Endothelial cell (in vitro differentiated cells): ENCODE measurements at places on chromosomes 3 and 15. TPM values are rescaled to one million over a fixed set of nuclear protein-coding genes. Genes with fewer than 3 reads are reported as not detected.

DNA sequence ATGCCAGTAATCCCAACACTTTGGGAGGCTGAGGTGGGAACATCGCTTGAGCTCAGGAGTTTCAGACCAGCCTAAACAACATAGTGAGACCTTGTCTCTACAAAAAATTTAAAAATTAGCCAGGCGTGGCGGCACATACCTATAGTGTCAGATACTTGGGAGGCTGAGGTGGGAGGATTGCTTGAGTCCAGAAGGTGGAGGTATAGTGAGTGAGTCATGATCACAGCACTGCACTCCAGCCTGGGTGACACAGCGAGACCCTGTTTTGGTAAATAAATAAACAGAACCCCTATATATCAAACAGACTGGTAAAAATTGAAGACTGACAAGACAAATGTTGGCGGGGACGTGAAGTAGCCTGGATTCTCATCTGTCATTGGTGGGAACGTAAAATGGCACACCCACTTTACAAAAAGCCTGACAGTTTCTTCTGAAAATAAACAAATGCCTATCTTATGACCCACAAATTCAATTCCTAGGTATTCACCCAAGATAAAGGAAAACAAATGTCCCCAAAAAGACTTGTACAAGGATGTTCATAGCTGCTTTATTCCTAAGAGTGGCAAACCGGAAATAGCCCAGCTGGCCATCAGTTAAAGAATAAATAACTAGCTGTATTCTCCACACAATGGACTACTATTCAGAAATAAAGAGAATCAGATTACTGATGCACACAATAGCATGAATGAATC, 47.0 kb upstream of the GK5 start:
- DNase-seq: no peak

- DNase-seq: no peak
These were observed 78.4 kb downstream of the DUT start for GRCh38 chr15:48409623-48410022.

GRCh38 chr3:170090601-170090981, 52.8 kb downstream of the GPR160 start:
- no peak for DNase-seq

DNA sequence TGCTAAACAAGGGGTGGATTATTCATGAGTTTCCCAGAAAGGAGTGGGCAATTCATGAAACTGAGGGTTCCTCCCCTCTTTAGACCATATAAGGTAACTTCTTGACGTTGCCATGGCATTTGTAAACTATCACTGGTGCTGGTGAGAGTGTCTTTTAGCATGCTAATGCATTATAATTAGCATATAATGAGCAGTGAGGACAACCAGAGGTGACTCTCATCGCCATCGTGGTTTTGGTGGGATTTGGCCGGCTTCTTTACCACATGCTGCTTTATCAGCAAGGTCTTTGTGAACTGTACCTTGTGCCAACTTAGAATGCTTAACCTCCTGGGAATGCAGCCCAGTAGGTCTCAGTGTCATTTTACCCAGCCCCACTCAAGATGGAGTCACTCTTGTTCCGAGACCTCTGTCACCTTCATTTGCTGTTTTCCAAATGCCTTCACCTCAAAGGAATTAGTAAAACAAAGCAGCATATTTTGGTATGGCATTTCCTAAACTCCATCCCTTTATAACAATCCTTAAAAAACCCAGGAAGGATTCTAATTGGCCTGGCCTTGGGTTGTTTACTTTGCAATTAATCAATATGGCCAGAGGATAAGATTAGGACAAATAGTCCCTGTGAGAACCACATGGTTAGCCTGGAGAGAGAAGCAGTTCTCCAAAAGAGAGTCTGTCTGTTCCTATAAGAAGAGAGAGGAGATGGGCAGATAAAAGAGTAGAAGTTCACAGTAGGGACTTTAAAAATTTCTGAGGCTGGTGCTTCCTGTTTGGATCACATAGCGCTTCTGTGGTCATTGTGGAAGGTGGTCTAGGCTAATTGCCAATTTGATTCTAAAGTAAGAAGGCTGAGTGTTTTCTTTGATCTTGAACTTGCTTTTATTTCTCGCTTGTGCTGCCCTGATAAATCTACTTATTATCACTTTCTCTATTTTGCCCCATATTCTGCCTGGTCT, 155.2 kb upstream of the EOMES start:
- DNase-seq: no peak

DNA sequence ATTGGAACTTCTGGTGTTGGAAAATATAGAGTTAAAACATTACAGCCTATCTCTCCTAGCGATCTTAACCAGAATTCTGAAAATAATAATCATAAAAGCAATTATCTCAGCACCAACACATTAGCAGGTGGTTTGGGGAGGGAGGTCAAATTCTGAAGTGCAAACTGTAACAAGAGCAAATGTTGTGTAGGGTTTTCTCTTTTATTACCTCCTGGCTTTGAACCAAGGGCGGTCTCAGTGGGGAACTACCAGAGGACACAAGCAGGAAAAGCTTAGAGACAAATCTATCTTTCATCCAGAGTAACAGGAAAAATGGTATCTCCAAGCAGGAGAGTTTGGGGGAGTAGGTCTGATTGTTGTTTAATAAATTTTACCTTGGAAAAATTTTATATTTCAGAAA, 5.5 kb upstream of the ARRDC4 start:
- DNase-seq: no peak

GRCh38 chr3:156681002-156681401, 6.6 kb downstream of the TIPARP start:
- peak; percentile 13 for DNase-seq

- no peak for DNase-seq
These were observed 215.5 kb upstream of the KCNMB2 start for GRCh38 chr3:178320456-178321351.

Gene ROPN1
- not detected for total RNA-seq

Gene CACNA1D
- 208 TPM for total RNA-seq

Gene P2RY1
- total RNA-seq: 106 TPM

Gene CORO2B
- 71.7 TPM for total RNA-seq
